NCI-H1092 treated with DMSO at 0.1 percent for 48 hours (cell line): ENCODE measurements at places on chromosomes 4 and X.

- no peak for DNase-seq
Measured at GRCh38 chr4:74438661-74439060, 6.3 kb upstream of the AREG start.

DNA sequence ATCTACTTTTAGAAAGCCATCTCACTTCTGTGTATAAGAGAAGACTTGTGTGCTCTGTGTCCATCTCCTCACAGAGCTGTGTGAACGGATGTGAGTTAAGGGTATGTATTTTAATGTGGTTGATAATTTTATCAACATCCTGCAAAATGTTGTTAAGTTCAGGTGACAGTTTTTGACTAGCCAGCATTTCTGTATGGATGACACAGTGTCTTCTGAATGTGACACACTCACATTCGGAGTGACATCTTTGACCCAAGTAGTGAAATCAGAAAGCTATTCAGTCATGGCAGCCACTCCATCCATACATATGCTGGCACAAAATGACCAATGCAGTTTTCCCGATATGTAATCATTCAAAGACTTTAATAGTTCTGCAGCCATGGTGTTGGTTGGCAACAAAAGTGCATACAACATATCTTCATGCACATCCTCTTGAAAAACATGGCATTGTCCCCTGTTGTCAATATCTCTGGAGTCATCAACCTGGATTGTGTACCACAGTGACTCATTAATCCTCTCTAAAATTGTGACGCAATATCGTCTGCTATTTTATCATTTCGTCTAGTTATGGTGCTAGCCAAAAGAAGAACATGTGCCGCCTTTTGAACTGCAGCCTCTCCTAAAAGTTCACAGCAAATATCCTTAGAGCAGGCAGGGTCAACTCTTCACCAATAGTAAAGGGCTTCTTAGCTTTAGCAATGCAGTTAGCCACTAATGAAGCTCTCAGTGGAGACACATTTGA lies 6.8 kb upstream of the FGF2 start:
- DNase-seq: no peak

DNA sequence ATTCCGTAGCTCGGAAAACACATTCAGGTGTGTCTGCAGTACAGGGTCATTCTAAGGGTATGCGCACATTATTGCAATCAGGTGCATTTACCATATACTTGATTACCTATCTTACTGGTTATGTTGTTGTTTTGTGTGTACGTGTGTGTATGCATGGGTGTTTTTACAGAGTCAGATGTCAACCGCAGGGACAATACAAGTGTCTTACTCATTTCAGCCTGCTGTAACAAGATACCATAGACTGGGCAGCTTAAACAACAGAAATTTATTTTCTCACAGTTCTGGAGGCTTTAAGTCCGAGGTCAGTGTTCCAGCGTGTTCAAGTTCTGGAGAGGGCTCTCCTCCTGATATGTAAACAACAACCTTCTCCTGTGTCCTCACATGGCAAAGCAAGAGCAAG lies 316.7 kb downstream of the DMD start:
- DNase-seq: no peak

DNA sequence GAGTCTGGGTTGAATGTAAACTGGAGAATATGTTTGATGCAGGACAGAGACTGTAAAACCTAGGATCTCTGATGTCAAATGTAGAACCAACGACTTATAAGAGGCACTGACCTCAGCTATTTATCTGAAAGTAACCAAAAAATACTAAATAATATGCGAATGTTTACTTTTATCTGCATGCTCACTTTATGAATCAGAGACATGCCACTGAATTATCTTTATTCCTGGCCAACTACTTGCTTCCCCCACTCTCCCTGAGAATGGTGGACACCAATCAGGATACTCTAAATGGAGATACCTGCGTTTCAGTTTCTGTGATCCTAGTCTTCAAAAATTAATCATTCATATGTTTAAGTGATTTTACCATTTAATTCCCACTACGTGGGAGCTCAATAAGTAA lies 1038.4 kb upstream of the PABPC4L start:
- DNase-seq: no peak

DNA sequence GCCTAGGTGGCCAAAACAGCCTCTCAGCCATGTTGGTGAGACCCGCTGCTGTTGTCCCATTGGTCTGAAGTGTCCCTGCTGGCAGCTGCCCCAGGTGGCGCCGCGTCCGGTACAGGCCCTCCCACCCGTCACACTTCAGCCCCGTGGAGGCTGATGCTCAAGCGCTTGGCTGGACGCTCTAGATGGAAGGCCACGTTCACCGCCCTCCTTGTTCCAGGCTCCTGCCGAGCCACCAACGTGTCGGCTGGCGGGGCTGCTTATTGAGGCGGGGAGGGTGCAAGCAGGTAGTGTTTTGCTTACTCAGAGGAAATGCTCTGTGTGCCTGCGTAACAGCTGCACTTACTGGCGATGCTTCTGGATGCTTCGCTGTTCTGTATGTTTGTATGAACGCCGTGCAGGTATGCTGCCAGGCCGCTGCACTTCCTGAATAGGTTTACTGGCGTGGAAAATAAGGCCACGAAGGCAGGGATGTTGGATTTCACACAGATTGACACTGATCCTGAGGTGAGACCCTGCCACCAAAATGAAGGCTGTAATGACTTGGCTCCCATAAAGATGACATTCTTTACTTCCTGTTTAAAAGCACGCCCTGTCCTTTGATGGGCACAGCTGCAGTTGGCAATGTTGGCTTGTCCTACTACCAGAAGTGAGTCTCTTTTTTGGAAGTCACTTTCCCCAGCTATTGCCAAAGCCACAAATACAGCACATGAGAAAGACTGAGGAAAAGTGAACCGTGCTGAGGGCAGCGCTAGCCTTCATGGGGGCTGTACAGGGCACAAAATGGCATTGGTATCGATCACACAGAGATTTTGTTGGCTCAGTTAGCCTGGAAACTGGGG lies 21.0 kb upstream of the CLCN4 start:
- DNase-seq: no peak

- no peak for DNase-seq
Measured at GRCh38 chr4:78336093-78336943, 215.3 kb upstream of the ANXA3 start.

DNA sequence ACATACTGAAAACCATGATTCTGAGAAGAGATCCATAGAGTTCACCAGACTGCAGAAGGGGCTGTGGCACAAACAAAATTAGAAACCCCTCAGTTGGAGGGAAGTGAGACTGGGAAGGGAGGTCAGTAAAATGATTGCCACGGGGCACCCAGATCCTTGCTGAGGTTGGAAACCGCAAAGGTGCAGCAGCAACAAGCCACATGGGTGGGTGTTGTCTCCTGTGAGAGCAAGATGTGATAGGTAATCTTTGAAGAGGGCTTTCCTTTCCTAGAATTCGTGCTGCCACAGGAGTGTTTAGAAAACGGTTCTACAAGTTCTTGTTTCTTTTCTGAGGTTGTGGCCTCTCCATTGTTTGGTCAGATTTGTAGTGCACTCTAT lies 85.5 kb downstream of the NFKB1 start:
- no peak for DNase-seq

DNA sequence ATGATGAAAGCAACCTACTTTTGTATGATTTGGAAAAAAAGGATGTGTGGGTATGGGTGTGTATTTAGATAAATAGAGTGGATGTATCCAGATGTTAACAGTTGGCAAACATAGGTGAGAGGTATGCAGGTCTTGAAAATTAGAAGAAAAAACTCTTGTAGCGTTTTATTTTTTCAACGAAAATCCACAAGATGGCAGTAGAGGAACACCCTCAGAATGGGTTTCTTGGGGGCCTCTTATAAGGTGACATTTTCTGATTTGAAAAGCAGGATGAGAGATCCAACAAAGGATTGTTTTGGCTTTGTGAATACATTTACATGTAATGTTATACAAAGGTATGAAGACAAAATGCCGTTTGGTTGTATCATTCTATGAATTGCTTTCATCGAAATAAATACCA lies 68.3 kb downstream of the FMR1NB start:
- peak; percentile 26 for DNase-seq
